ENCODE measurements at places on chromosomes 13 and 19.
A peak's percentile ranks its signal among the peaks of the same experiment; 100 is the strongest.

GRCh38 chr19:58409010-58409790 lies 751 bp downstream of the ZNF584 start:
- DNase-seq, result no peak

DNA sequence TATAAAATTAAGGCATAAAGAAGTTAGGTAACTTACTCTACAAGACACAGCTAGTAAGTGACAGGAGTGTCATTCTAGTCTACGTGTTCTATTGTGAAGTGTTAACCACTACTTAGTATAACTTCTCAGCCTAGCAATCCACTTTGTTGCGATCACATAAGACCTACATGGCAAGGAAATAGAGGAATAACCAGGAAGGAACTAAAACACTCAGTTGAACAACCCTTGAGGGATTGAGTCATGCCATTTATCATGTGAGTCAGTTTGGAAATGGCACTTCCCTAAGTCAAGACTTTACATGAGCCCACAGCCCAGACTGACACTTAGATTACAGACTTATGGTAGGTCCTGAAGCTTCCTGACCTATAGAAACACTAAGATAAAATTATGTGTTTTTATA lies 279.5 kb upstream of the PCDH20 start:
- DNase-seq, result no peak

GRCh38 chr19:16115301-16116039 lies 3.8 kb downstream of the RAB8A start:
- no peak for DNase-seq

DNA sequence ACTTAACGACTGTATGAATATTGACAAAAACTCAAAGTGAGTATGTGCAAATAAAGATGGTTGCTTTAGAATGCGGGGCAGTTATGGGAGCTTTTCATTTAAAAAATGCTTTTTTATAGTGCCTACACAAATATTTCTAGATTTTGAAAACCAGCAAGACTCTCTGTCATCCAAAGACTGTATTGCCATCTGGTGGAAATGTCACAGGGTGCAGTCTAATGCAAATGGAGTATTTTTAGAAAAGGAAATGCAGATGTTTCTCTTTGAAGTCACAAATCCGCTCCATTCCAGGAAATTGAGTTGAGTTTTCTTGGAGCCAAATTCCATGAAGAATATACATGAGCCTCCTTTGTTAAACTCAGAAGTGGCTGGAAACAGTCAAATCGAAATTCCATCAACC lies 2.3 kb upstream of the C1QTNF9B start:
- DNase-seq, result no peak

DNA sequence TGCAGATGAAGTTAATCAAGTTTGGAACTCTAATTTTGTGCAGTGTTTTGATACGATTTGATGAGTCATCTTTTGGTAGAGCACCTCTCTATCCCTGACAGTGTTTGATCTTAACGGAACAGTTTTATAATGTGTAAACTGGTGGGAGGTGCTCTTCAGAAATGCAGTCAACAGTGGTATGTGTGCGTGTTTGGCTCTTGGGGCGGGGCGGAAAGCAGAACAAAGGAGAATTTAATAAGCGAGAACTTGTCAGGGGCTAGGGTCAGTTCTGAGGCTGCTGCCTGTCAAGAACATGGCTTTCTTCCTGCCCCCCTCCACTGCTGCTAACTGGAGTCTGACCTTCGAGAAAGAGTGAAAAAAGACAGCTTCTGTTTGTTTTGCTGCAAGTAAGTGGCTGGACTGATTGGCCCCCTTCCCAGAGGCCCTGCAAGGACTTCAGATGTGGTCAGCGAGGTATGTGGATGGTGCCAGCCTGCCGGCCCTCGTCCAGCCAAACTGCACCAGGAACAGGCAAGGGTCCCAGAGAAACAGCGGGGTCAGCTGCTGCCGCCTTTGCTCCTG lies 40.8 kb downstream of the BBC3 start:
- no peak for DNase-seq

DNA sequence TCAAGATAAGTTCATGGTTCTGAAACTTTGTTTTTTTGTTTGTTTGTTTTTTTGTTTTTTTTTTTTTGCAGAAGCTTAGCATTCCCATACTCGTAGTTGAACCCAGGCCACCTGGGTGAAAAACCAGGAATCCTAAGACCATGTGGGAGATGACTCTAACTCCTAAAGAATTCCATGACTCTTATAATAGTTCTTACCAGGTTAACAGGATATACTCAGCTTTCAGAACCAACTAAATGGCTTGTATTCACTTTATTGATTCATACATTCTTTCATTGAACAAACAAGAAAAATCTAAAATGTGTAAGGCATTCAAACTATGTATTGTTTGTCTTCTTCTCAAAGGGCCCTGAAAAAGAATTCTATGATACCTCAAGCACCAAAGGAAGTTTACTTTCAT lies 40.5 kb upstream of the KLF5 start:
- no peak for DNase-seq

DNA sequence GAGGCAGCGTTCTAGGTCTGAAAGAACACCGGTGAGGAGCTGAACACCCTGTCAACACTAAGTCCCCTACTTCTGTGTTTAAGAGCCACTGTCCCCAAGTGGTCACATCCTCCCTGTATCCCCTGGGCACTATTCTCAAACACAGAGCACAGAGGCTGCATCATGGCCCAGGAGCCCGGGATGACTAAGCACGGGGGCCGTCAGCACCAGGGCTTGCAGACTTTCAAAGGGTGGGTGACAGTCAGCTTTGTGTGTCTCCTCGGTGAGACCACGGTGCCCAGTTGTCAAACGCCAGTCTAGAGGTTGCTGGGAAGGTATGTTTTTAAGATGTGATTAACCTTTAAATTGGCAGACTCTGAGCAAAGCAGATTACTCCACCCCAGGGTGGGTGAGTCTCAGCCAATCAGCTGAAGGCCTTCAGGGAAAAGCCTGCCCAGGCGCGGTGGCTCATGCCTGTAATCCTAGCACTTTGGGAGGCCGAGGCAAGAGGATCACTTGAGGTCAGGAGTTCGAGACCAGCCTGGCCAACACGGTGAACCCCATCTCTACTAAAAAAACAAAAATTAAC lies 8.0 kb downstream of the MAP2K2 start:
- DNase-seq, result peak; percentile 27

Data from GM13977 (cell line).